NCI-H2081 (cell line): ENCODE measurements at places on chromosomes 6 and 20.

DNA sequence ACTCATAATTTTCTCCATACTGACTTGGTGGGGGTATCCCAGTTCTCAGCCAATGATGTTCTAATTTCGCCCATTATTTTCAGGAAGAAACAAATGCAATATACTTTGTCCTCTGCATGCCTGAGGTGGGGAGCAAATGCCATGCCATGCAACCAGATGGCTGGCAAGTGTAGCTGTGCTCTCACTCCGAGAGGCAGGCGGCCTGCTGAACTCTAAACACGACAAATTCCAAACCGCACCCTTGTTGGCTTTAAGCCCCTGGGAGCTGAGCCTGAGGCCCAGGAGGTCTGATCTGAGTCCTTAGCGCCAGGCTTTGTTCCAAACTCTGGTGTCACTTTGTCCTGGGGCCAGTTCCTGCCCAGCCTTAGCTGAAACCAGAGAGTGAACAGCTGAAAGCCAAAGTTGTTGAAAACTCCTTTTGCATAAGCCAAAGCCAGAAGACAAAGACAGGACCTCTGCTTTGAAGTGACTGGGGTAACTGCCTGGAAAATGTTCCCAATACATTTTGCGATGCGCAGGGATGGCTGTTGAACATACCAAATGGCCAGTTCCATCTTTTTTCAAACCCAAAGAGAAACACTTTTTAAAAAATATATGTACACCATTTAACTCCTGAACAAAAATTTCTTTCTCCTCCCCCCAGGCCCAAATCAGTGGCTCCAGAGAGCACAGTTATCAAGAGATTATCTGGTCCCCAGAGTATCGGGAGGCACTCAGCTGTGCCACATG is 46.2 kb downstream of the TTI1 start:
- no peak for DNase-seq

DNA sequence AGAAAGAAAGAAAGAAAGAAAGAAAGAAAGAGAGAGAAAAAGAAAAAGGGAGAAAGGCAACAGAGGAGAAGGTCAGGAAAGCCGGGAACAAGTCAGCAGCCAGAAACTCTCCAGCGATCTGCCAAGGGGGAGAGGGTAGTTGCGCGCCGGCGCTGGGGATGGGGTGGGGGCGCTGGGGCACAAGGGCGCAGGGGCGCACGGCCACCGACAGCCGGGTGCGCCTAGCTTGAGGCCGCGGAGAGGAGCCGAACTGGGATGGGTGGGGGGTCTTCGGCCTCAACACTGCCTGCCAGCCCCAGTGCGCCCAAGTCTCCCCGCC is 533 bp upstream of the RSPO3 start:
- DNase-seq = no peak

GRCh38 chr6:118715376-118715775 is 64.0 kb upstream of the CEP85L start:
- no peak for DNase-seq

DNA sequence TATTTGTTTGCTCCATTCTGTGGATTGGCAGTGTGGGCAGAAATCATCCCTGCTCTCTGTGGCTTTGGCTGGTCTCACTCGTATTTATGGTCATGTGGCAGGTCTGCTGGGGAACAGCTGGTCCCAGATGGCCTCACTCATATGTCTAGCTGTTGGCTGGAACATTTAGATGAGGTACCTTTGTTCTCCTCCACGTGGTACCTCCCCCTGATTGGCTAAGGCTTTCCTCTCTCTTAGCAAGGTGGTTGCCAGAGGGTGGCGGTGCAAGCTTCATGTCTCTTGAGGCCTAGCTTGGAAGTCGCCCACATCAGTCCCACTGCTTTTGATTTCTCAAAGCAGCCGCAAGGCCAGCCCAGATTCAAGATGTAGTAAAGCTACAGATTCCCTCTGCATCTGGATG is 348.5 kb upstream of the BTBD3 start:
- peak; percentile 21 for DNase-seq

GRCh38 chr20:64119301-64119680 is 11.9 kb upstream of the NPBWR2 start:
- no peak for DNase-seq

DNA sequence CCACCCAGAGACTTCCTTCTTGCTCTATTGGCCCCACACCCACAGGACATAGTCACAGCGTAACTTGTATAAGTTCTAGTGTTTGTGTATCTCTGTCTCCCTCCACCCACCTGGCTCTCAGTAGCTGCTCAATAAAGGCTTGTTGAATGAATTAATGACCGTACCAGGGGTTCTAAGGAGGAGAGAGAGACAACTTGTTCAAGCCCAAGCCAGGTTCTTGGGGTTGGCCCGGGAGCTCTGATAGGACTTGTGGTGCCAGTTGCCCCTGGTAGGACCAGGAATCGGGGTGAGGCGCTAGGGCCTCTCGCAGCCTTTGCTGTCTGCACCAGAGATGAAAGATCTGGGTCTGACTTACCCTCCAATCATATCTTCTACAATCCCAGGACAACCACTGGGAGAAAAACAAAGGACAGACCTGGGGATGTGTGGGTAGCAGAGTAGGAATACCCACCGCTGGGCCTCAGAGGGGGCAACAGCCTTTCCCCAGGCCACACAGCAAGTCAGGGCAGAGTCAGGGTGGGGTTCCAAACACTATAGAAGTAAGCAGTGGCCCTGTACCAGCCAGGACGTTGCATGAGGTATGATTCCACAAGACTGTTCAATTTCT is 5.3 kb upstream of the TGM2 start:
- DNase-seq = no peak

DNA sequence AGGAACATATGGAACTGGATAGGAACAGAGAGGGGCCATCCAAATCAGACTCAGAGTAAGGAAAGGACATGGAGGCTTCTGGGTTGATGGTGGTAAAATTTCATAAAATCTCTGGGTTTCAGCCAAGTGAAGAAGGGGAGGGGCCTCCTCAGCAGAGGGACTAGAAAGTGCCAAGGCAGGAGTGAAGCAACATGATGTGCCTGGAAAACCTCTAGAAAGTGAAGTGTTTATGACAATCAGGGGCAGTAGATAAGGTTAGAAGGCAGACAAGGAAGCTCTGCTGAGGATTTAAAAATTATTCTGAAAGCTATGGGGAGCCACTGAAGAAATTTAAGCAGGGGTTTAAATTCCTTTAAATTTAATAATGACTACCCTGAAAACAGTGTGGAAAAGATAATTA is 126.0 kb upstream of the TENT5A start:
- no peak for DNase-seq

DNA sequence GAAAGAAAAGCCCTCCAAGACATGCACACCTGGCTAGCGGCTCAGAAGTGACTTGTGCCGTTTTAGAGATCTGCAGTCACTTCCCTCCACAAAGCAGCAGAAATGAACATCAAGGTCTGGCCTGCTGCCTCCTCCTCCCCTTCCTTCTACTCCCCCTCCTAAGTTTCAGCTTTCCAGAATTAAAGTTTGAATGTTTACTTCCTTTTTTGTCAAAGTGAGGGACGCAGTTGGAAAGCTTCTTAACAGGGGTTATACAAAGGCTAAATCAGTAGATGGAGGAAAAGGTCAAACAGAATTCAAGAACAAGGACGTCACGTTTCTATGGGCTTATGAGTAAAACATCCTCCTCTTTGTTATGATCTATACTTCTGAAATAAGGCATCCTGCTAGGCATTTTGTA is 227.7 kb downstream of the SLC35F1 start:
- no peak for DNase-seq

- DNase-seq = no peak
Observed at GRCh38 chr6:15477746-15478145, 185.1 kb downstream of the DTNBP1 start.

- no peak for DNase-seq
Observed at GRCh38 chr20:33788351-33789049, 22.6 kb upstream of the CHMP4B start.

DNA sequence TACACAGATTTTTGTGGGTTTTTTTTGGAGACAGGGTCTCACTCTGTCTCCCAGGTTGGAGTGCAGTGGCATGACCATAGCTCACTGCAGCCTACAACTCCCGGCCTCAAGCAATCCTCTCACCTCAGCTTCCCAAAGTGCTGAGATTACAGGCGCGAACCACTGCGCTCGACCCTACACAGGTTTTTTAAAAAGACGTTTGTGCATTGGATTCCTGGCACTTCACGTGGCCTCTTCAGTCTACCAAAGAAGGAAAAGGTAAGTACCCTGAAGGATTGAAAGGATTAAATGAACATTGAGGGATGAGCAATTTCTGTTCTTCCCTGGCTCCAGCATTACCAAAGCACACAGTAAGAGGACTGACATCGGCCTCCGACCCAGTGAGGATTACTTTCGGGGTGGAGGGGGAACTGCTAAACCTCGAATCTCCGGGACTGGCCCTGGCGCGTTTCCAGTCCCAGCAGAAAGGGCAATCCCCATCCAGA is 556 bp upstream of the YWHAB start:
- DNase-seq = no peak

DNA sequence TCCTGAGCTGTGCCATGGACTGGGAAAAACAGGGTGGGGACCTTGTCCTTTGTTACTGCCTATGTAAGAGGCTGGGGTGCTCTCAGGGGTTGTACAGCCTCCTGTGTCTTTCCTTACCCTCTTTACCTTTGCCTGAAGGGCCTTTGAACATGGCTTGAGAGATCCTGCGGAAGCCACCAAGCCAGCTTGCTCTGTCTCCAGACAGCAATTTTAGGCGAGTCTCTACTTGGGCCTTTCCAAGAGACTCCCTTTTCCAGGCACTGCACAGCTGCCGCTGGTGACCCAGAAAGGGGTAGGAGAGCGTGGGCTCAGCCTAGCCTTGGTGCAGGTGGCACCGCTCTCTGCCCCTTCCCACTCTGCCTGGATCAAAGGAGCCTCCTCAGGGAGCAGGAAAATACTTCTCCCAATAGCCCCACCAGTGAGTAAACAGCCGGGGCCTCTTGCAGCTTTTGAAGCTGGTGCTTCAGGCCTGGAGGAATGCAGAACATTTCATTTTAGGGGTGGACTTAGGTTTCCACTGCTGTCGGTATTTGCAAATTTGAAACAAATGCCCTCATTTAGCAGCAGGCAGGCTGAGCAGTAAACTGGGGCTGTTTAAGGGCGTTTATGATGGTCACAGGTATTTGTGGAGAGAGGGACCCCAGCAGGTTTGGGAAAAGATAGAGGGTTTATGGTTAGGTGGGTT is 13.9 kb downstream of the PTK7 start:
- DNase-seq = no peak

GRCh38 chr6:54481091-54481490 is 172.8 kb downstream of the TINAG start:
- no peak for DNase-seq

GRCh38 chr6:41790045-41790444 is 2.6 kb downstream of the TOMM6 start:
- no peak for DNase-seq

- DNase-seq = no peak
Observed at GRCh38 chr6:45327956-45328522, at the start of gene RUNX2. Gene RUNX2, plus strand, starts transcription at chr6:45328330. Its CDS starts 397 bp downstream, at chr6:45328727.

DNA sequence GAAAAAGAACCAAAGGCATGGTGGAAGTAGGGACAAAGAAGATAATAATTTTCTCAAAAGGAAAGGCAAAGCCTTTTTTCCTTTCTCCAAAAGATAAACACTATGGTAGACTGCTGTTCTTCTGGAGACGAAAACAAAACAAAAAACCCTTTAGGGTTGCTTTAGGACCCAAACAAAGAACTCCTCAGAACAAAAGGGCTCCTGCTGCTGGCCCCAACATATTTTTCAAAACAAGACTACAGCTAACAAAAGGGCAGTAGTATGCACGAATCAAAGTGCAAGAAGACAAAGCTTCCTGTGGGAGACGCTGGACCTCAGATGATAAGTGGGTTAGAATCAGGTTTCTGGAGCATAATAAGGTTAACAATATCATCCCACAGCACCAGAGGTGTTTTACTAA is 15.8 kb downstream of the NCOA5 start:
- DNase-seq = peak; percentile 40

DNA sequence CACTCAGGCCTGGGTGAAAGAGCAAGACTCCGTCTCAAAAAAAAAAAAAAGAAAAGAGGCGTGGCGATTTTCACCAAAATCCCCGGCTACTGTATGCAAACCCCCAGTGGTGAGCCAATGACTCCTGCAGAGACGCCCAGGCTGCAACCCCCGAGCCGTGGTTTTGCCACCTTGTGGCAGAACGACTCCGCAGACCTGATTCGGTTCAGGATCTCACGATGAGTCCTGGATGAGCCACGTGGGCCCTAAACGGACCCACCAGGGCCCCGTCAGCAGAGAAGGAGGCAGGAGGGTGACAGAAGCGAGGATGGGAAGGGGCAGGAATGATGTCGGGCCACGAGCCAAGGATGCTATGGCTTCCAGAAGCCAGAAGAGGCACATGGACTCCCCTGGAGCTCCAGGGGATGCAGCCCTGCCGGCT is 42.5 kb downstream of the SLC2A4RG start:
- no peak for DNase-seq

DNA sequence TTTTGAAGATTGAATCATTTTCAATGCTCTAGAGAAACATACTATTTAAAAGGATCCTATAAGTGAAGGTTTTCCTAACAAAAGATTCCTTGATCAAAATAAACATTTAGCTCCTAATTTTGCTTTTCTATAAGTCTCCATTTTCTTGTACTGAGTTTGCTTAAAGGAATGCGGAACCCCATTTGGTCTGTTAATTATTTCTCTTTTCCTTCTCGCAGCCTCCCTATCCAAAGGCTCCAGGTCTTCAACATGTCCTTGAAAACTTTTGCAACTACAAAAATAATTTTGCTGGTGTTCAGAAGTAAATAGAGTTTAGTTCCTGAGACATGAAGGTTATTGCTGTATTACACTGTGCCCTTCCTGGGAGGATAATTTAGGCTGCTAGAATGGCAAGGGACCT is 8.3 kb upstream of the NPEPL1 start:
- DNase-seq = no peak

DNA sequence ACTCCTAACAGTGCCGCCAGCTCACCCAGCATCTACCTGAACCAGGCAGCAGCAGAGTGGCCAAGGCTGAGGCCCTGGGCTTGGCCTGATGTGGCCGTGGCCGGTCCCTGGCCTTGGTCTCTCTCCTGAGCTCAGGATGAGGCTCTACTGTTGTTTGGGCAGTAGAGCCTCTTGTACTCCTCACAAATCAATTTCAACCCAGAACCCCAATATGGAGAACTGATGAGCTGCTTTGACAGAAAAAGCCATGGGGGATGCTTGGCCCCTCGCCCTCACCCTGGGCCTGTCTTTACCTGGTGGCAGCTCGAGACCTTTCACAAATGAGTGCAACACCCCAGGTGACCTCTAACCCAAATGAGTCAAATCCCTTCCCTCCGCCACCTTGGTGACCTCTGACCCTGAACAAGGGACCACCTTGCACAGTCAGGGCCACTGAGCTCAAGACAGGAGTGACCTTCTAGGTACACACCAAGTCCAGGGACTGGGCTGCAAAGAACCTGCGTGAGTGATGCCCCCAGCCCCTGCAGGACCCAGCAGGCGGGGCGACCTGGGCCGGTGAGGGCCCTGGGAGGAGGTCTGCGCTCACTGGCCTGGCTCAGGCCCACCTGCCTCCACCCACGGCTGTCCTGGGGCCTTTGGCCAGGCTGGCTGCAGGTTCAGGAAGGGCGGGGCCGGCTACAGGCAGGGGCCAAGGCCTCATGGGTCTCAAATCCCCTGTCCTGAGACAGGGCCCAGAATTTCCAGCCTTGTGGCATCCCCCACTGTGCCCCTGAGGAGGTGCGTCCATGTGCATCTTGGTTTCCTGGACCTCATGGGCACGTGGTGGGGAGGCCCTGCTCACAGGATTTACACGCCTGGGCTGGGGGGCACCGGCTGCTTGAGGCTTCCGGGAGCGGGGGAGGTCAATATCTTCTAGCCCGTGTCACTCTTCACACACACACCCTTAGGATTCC is 30.2 kb downstream of the PSMG4 start:
- DNase-seq = no peak
